ENCODE measurements at places on chromosomes 3 and 15.
A peak's percentile ranks its signal among the peaks of the same experiment; 100 is the strongest.

DNA sequence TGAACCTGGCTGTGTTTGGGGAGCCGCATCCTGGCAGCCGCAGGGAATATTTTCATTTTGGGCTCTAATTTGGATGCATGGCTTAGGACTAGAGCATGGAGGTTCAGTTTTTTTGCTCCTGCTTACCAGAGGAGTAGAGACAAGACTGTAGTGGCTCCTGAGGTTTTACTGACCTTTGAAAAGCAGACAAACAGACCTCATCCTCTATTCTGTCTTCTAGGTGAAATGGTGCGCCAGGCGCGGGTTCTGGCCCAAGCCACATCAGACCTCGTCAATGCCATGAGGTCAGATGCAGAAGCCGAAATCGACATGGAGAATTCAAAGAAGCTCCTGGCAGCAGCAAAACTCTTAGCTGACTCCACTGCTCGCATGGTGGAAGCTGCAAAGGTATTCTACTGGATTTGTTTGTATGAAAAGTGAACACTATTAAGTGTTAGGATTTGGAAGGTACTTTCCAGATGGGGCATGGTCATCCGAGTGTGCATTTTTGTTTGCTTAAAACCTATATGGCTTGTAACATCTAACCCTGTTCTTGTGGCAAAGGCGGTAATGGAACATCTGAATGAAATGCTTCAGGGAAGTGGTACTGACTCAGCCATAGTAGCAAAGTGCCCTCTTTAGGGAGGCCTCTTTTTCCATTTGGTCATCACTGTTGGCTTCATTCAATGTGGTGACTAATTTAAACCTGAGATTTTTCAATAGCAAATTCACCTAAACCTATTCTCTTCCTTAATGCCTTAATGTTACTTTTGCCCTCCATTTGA lies 330.7 kb upstream of the TPM1 start:
- DNase-seq, result no peak

- peak; percentile 68 for DNase-seq
Measured at GRCh38 chr3:32872487-32873382, 54.9 kb downstream of the TRIM71 start.

DNA sequence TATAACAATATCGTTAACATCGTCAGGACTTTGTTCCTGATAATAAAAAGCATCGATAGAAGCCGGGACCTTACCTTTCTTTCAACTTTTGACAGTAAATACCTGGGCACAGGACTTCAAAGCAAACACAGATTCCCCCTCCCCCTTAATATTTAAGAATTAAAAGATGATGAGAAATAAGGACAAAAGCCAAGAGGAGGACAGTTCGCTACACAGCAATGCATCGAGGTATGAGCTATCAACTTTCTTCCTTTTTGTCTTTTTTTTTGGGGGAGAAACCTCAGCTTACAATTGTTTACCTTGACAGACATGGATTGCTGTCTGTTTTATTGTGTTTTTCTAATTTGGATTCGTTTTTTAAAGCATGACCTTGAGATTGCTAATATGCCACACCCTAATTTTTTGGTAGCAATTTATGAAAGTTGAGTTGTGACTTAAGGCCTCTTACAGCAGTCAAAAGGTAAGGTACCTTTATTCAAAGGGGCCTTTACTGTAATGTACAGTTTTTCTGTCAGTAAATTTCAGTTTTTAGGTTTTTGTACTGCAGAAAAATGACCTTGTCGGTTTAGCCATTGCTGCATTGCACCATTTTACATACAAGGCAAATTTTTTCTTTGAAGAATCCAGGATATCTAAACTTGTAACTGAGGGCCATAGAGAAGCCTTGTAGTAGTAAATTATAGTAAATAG lies 1.1 kb downstream of the CHD2 start:
- no peak for DNase-seq

- no peak for DNase-seq
Measured at GRCh38 chr3:146314871-146315270, 64.0 kb upstream of the PLSCR4 start.

GRCh38 chr3:135007607-135008006 lies 212.5 kb downstream of the EPHB1 start:
- no peak for DNase-seq

- DNase-seq, result no peak
Measured at GRCh38 chr3:196024968-196025367, 56.9 kb downstream of the TFRC start.

GRCh38 chr15:89912674-89913396 lies at the start of gene ARPIN:
Gene ARPIN, minus strand, starts transcription at chr15:89912952. Its CDS starts 117 bp downstream, at chr15:89912835.
- DNase-seq, result no peak

GRCh38 chr3:157157836-157158235 lies 2.1 kb downstream of the CCNL1 start:
- no peak for DNase-seq

DNA sequence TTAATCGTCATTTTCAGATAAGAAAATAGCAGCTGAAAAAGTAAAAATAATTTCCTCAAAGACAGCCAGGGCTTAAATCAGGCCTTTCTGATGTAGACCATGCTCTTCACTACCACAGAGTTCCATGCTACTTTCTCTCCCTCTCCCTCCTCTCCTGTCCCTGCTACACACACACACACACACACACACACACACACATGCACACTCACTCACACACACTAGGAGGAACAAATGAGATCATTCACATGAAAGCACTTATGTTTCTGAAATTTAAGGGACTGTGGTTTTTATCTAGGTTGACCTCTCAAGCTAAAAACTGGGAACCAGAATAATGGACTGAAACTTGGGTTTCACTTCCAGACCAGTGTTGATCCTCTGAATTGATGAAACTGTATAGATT lies 4.1 kb upstream of the PSMA4 start:
- DNase-seq, result no peak

DNA sequence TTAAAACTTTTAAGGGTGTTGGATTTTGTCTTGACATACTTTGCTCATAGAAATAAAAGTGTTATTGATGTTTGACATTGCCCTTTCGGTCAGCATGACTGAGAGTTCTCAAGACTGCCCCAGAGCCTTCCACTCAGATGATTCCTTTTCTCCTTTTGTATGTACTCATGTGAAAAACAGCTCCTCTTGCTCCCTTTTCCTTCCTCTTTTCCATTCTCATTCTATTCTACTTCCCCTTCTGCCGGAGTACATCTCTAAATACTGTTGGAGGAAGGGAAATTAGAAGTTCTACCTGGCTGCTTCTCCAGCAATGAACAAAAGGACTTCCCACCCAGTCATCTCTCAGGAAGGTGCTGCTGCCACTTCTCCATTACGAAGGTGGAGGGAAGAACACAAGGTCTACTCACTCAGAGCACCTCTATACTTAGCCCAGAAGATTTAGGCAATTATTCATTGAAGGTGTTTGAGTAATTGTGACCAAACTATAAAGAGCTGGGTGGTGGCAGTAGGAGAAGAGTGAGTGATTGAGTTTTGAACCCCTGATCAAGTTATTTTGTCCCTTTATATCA lies 163.8 kb upstream of the MBNL1 start:
- DNase-seq, result no peak

- no peak for DNase-seq
Measured at GRCh38 chr15:32807331-32807730, 89.5 kb downstream of the GREM1 start.

DNA sequence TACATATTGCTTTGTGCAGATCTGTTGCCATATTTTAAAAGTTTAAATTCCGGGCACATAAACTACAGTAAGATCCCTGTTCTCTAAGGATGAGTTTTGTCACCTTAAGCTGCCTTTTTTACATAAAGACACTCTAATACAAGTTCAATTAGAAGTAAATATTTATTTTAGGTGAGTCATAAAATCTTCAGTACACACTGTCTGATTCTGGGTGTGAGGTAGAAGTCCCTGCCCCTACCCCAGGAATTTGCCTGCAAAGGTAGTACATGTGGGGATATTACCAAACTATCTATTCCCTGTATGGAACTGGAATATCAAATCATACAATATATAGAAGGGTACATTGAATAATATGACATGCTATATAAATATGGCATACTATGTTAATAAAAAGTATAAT lies 6.3 kb downstream of the SCG3 start:
- no peak for DNase-seq

- no peak for DNase-seq
Measured at GRCh38 chr15:89043031-89044002, 44.9 kb upstream of the ABHD2 start.

DNA sequence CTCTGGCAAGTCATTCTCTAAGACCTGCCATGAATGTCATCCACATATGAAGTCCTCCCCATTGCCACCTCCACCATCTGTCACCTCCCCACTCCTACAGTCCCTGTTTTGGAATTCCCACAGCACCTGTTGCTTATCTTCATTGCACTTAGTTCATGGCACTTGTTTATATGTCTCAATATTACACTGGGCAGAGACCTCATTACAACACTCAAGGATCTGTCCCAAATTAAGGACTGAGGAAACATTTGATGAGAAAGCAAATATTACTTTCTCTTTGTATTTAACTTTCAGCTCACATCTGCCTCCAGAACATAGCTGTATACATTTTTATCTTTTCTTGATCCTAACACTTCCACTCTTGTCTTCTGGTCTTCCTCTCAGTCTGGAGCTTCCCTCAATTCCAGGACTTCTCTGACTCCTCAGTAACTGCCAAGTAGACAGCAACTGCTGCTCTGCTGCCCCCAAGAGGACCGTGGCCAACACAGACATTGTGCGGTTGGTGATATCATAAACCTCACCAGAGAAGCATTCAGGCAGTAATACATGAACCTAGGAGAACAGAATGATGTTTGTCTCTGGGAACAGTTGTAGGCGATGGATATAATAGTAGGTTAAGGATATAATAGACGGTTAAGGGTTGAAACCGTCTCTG lies 45.0 kb upstream of the FGF12 start:
- peak; percentile 57 for DNase-seq

- DNase-seq, result no peak
Measured at GRCh38 chr15:75185271-75186029, 16.2 kb upstream of the C15orf39 start.

DNA sequence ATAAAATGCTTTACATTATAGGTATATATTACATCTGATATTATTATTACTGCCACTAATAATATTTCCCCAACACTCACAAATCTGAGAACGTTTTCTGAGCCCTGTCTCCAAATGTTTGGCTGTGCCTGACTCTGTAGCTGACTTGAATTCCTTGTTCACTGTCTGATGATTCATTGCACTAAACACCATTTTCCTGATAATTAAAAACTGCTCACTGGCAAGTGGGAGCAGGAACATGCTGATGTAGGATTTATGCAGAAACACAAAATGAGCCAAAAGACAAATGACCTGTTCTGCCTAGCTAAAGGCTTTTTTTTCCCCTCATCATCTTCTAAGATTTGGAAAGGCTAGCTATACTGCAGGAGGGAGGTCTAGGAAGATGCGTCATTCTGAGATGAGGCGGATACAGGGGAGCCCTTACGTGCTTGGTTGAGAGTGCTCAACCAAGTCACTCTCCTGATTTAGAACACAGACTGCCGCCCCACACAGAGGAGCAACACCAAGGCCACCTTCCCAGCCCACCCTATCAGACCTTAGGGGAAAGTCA lies 380.7 kb downstream of the EPHB1 start:
- DNase-seq, result no peak

GRCh38 chr3:140276703-140277102 lies 341.7 kb downstream of the CLSTN2 start:
- peak; percentile 20 for DNase-seq

GRCh38 chr3:40911928-40912327 lies 287.4 kb upstream of the CTNNB1 start:
- DNase-seq, result no peak

- DNase-seq, result no peak
Measured at GRCh38 chr15:89333959-89334509, 590 bp downstream of the POLG start.

GRCh38 chr3:176032043-176032442 lies 1165.2 kb downstream of the TBL1XR1 start:
- DNase-seq, result no peak

GRCh38 chr15:71249986-71250385 lies 134.7 kb downstream of the THSD4 start:
- no peak for DNase-seq

- no peak for DNase-seq
Measured at GRCh38 chr3:111708157-111708771, 113.1 kb upstream of the ZBED2 start.

- DNase-seq, result no peak
Measured at GRCh38 chr3:137222736-137223225, 265.0 kb downstream of the IL20RB start.

- DNase-seq, result peak; percentile 3
Measured at GRCh38 chr15:95024351-95024750, 793.0 kb downstream of the MCTP2 start.

GRCh38 chr15:56763141-56763895 lies 30.0 kb upstream of the ZNF280D start:
- no peak for DNase-seq

DNA sequence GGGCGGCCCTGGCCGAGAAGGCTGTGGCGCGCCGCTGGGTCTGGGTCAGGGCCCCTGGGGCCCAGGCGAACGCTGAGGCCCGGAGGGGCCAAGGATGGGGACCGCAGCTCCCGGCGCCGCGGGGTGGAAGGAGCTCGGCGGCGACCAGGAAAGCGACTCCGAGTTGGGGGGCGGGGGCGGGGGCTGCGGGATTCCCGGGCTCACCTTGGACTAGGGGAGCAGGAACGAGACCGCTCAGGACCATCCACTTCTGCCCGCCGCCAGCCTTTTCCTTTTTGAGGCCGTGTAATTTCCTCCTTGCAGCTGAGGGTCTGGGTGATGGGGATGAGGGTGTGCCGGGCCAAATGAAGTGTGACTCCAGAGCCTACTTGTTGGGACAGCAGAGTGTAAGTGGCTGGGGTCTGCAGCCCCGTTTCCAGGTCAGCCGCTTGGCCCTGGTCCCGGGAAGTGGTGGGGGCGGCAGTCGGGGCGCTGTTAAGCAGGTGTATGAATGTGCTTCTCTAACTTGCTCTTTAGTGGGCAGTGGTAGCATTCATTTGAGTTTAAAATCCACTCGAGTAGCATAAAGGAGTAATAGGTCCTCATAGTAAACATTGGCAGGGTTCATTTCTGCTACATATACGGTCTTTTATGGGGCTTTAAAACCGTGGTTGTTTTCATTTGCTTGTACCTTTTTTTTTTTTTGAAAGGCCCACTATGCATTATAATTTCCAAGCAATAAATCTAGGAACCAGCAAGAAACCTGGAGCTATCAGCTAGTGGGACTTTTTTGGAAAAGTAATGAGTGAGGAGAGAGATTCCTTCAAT lies 717 bp downstream of the PXK start:
- peak; percentile 32 for DNase-seq

GRCh38 chr15:80695911-80696661 lies 976 bp downstream of the ABHD17C start:
- no peak for DNase-seq

DNA sequence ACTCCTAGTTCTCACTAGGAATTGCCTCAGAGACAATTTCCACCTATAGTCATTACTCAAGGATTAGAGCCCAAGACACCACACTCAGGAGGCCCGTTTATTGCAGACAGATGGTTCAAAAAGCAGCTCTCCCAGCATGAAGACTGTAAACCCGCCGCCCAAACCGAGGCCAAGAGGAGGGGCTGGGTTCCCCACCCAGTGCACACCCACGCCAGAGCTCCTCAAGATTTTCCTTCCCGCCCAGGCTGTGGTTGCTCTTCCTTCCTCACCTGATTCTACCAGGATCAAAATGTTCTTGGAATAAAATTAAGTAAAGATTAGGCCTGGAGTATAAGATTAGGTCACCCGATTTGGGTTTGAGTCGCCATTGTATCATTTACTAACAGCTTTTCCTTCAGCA lies 364.4 kb downstream of the MECOM start:
- DNase-seq, result no peak
